ENCODE measurements at places on chromosomes 2 and 18.

DNA sequence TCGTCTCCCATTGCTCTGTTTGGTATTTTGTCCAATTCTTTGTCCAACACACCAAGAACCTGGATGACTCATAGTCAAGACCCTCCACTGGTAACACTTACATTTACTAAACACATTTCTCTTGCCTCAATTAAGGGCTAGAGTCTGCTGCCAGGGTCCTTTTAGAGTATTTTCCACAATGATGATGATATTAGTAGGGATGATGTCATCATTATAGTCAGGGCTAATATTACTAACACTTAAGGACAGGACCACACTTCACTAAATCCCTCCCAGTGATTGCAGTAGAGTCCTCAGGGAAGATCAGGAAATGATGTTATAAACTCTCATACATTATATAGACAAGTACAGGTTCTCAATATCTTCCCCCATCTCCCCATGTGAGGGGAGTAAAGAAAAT lies 13.6 kb upstream of the SS18 start:
- no peak for DNase-seq

- no peak for DNase-seq
These were observed 96.0 kb downstream of the HNMT start for GRCh38 chr2:138060301-138060635.

- DNase-seq: no peak
These were observed 7.6 kb downstream of the DLX1 start for GRCh38 chr2:172092716-172093415.

DNA sequence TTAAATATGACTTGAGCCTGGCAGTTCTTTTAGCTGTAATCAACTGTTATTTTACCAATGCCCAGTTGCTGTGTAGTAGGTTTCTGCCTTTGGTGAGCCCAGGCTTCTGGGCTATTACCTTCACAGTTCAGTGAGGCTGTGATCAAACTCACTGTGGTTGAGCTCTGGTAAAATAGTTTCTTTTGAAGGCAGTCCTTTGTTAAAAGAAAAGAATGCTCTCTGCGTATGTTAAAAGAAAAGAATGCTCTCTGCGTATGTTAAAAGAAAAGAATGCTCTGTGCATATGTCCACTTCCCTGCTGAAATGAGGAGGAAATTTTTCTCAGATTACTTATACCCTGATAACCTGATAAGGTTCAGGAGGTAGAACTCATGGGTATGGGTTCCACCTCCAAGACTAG lies 244.3 kb downstream of the RNF144A start:
- no peak for DNase-seq

DNA sequence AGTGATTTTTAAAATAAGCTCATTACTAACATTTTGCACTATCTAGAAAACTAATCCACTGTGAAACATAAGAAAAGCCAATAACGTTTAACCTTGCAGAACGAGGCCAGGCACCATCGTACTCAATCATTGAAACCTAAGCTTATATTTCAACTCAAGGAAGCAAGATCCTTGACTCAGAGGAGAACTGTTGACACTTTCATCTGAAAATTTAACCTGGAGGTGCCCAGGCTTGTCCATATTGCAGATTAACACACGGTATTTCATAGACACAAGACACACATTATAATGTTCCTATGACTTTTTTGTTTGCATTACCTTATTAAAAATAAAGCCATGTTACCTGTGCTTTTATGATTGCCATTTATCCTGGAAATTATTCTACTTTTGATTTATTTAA lies 89.6 kb downstream of the ZNF385B start:
- DNase-seq: no peak

DNA sequence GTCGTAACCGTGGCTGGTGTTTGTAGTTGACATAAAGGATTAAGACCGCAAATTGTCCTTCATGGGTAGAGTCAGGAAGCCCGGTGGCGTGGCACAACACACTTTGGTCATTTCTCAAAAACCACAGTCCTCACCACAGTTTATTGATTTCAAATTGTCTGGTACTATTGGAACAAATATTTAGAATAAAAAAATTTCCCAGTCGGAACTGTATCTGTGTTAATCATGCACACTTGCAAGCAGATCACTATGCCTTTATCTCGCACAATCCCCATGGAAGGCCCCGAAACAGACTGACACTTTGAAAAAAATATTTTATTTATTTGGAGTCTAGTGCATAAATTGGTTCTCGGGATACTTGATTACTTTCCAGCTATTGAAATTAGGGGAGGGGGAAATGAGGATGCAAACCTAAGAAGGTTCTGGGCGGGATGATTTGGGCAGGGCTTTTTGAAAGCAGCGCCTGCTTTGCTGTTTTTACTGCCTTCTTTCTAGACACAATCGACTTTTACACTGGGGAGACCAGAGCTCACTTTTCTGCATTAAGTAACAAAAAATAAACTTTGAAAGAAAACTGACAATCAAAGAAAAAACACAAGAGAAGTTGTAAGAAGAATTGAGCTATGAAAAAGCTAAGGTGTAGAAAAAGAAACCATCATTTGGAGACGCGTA lies 15.4 kb upstream of the HOXD1 start:
- DNase-seq: no peak

DNA sequence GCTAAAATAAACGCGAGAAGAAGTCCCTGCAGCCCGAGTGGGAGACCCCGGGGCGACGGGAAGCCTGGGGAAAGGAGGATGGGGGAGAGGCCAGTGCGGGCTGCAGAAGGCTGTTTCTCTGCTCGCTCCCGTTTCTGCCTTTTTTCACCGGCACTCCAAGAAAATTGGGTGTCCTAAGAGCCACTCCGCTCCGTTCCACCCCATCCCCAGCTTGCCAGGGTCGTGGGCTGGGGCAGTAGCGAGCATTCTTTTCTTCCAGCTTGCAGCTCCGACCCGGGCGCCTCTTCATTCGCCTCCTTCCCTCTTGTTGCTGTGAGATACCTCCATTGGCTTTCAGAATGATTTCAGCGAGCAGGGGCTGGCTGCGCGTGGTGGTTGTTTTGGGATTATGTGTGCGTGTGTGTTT lies 1.1 kb downstream of the HOXD3 start:
- DNase-seq: no peak

- no peak for DNase-seq
These were observed 175.9 kb downstream of the NR4A2 start for GRCh38 chr2:156156580-156156979.
